ENCODE measurements at places on chromosomes 4 and X. TPM values are rescaled to one million over a fixed set of nuclear protein-coding genes. Genes with fewer than 3 reads are reported as not detected.

DNA sequence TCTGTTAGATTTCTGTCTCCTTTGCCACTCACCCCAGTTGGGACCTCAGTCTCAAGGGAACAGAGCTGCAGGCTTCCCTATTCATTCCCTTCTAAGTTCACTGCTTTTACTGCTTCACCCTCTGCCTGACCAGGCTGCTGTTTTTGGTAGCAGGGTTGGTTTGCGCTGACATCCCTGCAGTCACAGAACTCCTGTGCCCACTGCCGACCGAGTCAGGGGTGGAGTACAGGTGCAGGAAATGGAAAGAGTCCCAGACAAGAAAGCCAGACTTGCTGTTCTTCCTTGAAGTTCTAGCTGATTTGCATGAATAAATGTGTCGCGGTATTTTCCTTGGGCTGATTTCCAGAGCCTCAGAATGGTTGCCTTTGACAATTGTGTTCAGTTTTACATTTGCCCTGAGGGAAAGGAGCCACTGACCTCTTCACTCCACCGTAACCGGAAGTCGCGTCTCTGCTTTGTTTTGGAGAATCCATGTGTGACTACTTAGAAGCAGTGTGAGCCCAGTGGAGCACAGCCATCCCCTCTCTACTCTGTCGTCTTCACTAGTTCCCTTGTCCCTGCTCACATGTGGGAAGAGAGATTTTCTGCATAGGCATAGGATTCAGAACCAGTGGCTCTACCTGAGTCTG lies 84.8 kb downstream of the TNIP2 start:
- DNase-seq = no peak
- no peak overlapping the region for H3K27ac ChIP-seq
- no peak overlapping the region for H3K4me3 ChIP-seq
- no peaks in the 10 kb centered on the region for H3K4me1 ChIP-seq
- peaks cover 4% of the 10 kb centered on the region for H3K36me3 ChIP-seq

DNA sequence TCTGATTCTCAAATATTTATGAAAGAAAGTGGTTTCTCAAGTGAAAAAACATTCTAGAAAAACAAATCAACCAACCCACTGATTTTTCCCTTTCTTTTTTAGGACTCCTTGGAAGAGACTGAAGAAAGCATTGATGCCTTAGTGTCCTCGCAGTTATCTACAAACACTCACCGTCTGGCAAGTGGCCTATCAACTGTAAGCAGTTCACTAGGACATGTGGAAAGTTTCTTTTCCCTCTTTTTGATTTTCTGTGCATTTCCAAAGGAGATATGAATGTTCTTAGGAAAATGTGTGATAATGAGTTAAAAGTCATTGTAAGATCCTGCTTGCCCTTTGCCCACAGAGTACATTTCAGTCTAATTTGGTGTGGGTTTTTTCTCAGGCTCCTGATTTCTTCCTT lies 95.9 kb downstream of the SYTL5 start:
- DNase-seq = no peak
- no peaks in the 10 kb centered on the region for H3K4me1 ChIP-seq
- no peaks in the 10 kb centered on the region for H3K36me3 ChIP-seq
- H3K27me3 ChIP-seq = no peaks in the 10 kb centered on the region
- H3K27ac ChIP-seq = no peak overlapping the region

GRCh38 chr4:19857380-19857779 lies 394.3 kb upstream of the SLIT2 start:
- H3K4me1 ChIP-seq = no peaks in the 10 kb centered on the region
- no peak for DNase-seq
- H3K36me3 ChIP-seq = no peaks in the 10 kb centered on the region

The TRPC5OS gene
- total RNA-seq = not detected

DNA sequence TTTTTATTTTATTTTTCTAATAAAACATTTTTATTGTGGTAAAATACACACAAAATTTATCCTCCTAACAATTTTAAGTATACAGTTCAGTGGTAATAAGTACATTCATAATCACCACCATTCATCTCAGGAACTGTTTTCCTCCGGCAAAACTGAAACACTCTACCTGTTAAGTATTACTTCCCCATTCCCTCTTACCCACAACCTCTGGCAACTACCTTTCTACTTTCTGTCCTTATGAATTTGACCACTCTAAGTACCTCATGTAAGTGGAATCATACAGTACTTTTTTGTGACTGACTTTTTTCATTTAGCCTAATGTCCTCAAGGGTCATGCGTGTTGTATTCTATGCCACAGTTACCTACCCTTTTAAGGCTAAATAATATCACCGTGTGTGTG lies 21.1 kb upstream of the HSFX4 start:
- no peaks in the 10 kb centered on the region for H3K27me3 ChIP-seq
- no peaks in the 10 kb centered on the region for H3K4me1 ChIP-seq
- no peak for DNase-seq
- no peak overlapping the region for H3K27ac ChIP-seq

DNA sequence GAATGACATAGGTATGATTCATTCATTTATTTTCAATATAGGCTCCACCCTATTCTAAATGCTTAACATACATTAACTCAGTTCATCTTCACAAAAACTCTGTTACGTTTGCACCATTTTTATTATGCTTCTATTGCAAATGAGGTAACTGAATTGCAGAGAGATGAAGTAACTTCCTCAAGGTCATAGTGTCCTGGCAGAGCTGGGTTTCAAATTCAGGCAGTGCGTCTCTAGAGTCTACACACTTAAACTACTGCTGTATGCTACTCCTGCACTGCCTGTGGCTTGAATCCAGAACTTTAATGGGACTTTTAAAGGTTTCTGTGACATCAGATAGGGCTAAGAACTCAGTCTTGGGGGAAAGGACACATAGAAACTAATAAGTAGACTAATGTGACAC lies 413.4 kb downstream of the UBE2NL start:
- no peaks in the 10 kb centered on the region for H3K4me1 ChIP-seq
- H3K4me3 ChIP-seq = no peak overlapping the region
- DNase-seq = no peak
- no peak overlapping the region for H3K27ac ChIP-seq
- no peaks in the 10 kb centered on the region for H3K36me3 ChIP-seq
- no peaks in the 10 kb centered on the region for H3K27me3 ChIP-seq

DNA sequence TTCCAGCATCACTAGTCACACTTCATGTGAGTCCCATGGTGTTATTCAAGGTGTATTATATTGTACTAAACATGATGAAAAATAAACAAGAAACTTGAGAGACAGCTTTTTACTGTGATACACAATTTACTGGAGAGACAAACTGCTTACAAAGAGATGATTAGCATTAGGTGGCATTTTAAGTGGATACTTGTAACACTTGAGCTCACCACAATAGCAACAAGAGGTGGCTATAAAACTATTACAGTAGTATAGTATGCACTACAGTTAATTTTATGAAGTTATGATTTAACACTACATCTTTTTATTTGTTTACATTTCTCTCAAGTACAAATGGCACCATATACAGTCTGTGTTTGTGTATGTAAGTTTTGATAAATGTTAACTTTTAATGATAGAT lies 246.6 kb downstream of the PARM1 start:
- no peaks in the 10 kb centered on the region for H3K27me3 ChIP-seq
- no peaks in the 10 kb centered on the region for H3K36me3 ChIP-seq

- H3K4me1 ChIP-seq = no peaks in the 10 kb centered on the region
- H3K27me3 ChIP-seq = no peaks in the 10 kb centered on the region
- H3K4me3 ChIP-seq = no peak overlapping the region
- DNase-seq = no peak
These were observed 8.1 kb upstream of the NDST4 start for GRCh38 chr4:115121351-115122043.

GRCh38 chr4:183906739-183907651 lies 1.9 kb downstream of the STOX2 start:
- no peak for DNase-seq
- peaks cover 31% of the 10 kb centered on the region for H3K27me3 ChIP-seq
- H3K4me1 ChIP-seq = no peaks in the 10 kb centered on the region
- no peak overlapping the region for H3K27ac ChIP-seq

The ADGRG2 gene
- total RNA-seq = 0.24 TPM

The SLC4A4 gene
- total RNA-seq = 124 TPM

DNA sequence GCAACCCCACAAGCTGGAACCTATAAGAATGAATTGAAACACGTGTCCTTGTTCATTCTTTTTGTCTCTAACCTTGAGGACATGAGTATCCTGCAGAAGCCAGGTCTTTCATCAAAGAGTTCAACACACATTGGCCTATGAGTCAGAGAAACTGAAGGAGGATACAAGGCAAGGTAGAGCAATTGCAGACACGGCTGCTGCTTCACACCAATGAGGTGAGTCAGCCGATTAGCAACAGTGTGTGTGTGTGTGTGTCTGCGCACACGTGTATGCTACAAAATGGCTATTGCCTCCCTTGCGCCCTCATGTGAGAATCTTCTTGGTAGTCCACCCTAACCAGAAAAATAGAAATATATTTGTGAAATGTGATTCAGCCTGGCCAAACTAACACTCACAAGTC lies 1477.7 kb upstream of the IGFBP7 start:
- no peaks in the 10 kb centered on the region for H3K36me3 ChIP-seq
- H3K4me3 ChIP-seq = no peak overlapping the region
- no peak for DNase-seq
- no peaks in the 10 kb centered on the region for H3K4me1 ChIP-seq
- no peaks in the 10 kb centered on the region for H3K27me3 ChIP-seq

The CFP gene
- total RNA-seq = 4.1 TPM

The FRAS1 gene
- total RNA-seq = 2.1 TPM

DNA sequence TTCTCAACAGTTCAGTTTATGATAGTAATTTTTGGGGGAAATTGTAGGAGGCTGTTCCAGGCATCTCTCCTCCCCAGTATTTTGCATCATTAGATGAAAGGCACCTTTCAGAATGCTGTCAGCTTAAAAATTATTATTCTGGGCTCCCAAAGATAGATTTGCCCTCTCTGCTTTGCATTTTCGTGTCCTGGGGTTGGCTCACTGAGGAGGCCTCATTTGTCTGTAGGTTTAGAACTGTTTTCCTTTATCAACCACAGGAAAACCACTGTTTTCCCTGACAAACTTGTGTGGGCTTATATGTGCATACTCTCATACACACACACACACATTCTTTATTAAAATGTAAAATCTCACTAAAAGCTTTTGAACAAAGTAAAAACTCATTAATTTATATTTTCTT lies 197.2 kb upstream of the VCX3A start:
- no peaks in the 10 kb centered on the region for H3K27me3 ChIP-seq
- no peaks in the 10 kb centered on the region for H3K36me3 ChIP-seq

- no peaks in the 10 kb centered on the region for H3K27me3 ChIP-seq
- peak overlapping the region; percentile 71 for H3K4me3 ChIP-seq
- no peak for DNase-seq
- no peaks in the 10 kb centered on the region for H3K36me3 ChIP-seq
These were observed 237 bp downstream of the ANKRD17 start for GRCh38 chr4:73258436-73258685.

The DCLK2 gene
- 3.1 TPM for total RNA-seq

GRCh38 chr4:27123123-27123768 lies 262.6 kb downstream of the STIM2 start:
- no peak overlapping the region for H3K4me3 ChIP-seq
- peak overlapping the region; percentile 75 for H3K27ac ChIP-seq
- H3K4me1 ChIP-seq = no peaks in the 10 kb centered on the region
- DNase-seq = peak; percentile 63
- no peaks in the 10 kb centered on the region for H3K36me3 ChIP-seq

- no peak overlapping the region for H3K27ac ChIP-seq
- H3K4me3 ChIP-seq = no peak overlapping the region
- no peaks in the 10 kb centered on the region for H3K4me1 ChIP-seq
- H3K27me3 ChIP-seq = no peaks in the 10 kb centered on the region
- no peak for DNase-seq
These were observed 8.2 kb downstream of the CAPN6 start for GRCh38 chrX:111262086-111262485.

The OCIAD1 gene
- total RNA-seq = 120 TPM

GRCh38 chr4:125316791-125317524 lies 2.2 kb downstream of the FAT4 start:
- H3K36me3 ChIP-seq = no peaks in the 10 kb centered on the region
- peak overlapping the region; percentile 73 for H3K27ac ChIP-seq
- no peaks in the 10 kb centered on the region for H3K4me1 ChIP-seq
- peak overlapping the region; percentile 62 for H3K4me3 ChIP-seq
- peaks cover 14% of the 10 kb centered on the region for H3K27me3 ChIP-seq

DNA sequence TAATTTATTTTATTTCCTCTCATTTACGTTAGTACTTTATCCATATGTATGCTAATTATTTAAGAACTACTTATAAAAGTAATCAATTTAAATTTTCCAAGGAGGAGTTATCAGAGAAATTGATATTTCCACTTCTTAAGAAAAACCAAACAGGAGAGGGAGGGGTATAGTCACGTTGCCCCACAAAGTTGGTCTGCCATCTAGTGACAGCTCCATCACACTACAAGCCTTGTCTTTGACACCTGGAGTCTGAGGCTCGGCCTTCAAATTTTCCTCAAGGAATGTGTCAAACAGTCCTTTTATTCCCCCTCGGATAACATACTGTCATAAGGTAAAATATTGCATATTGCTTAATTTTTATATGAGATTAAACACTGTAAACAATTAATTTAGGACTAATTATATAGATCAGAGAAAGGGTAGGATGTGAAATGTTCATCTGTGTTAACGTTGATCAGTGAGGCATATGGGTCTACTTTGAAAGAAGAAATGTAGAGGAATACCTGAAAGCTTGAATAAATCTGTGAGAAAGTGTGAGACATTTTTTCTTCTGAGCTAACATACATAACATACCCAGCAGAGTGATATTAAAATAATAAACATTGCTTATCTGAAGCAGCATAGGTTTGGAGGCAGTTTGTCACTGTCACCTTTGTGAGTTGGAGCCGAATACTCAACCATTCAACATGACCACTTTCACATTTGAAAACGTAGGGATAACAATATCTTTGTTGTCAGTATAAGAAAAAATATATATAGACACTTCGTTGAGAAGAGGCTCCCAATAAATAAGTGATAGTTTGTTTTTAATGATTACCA lies 114.4 kb downstream of the GLRA3 start:
- H3K27ac ChIP-seq = no peak overlapping the region
- H3K36me3 ChIP-seq = no peaks in the 10 kb centered on the region
- DNase-seq = peak; percentile 25
- no peaks in the 10 kb centered on the region for H3K4me1 ChIP-seq
- H3K4me3 ChIP-seq = no peak overlapping the region

The CENPVL3 gene
- total RNA-seq = not detected

- H3K4me1 ChIP-seq = no peaks in the 10 kb centered on the region
- H3K27ac ChIP-seq = no peak overlapping the region
- no peaks in the 10 kb centered on the region for H3K36me3 ChIP-seq
- no peak for DNase-seq
- H3K27me3 ChIP-seq = no peaks in the 10 kb centered on the region
- no peak overlapping the region for H3K4me3 ChIP-seq
These were observed 69.0 kb downstream of the KLHL13 start for GRCh38 chrX:118047446-118048186.

DNA sequence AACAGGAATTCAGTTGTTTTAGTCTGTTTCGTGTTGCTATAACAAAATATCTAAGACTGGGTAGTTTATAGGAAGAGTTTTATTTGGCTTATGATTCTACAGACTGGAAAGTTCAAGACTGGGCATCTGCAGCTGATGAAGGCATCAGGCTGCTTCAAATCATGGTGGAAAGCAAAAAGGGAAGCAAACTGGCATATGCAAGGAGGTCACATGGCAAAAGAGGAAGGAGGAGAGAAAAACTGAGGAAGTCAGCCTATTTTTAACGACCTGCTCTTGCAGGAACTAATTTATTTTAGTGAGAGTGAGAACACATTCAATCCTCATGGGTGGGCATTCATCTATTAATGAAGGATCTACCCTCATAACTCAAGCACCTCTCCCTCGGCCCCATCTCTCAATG lies 363.1 kb upstream of the HS3ST1 start:
- no peaks in the 10 kb centered on the region for H3K36me3 ChIP-seq
- no peak for DNase-seq
- no peaks in the 10 kb centered on the region for H3K27me3 ChIP-seq
- no peak overlapping the region for H3K4me3 ChIP-seq
- no peak overlapping the region for H3K27ac ChIP-seq
- no peaks in the 10 kb centered on the region for H3K4me1 ChIP-seq

All from colonic mucosa (tissue), 4 donors.